ENCODE measurements at places on chromosomes 1 and 21. TPM values are rescaled to one million over a fixed set of nuclear protein-coding genes. Genes with fewer than 3 reads are reported as not detected.

GRCh38 chr1:40825435-40825788 lies 36.8 kb downstream of the CITED4 start:
- peak; percentile 19 for DNase-seq

GRCh38 chr1:206466840-206467649 lies 3.2 kb upstream of the IKBKE start:
- DNase-seq = peak; percentile 33

CR2 gene
- total RNA-seq = 1.6 TPM

DNA sequence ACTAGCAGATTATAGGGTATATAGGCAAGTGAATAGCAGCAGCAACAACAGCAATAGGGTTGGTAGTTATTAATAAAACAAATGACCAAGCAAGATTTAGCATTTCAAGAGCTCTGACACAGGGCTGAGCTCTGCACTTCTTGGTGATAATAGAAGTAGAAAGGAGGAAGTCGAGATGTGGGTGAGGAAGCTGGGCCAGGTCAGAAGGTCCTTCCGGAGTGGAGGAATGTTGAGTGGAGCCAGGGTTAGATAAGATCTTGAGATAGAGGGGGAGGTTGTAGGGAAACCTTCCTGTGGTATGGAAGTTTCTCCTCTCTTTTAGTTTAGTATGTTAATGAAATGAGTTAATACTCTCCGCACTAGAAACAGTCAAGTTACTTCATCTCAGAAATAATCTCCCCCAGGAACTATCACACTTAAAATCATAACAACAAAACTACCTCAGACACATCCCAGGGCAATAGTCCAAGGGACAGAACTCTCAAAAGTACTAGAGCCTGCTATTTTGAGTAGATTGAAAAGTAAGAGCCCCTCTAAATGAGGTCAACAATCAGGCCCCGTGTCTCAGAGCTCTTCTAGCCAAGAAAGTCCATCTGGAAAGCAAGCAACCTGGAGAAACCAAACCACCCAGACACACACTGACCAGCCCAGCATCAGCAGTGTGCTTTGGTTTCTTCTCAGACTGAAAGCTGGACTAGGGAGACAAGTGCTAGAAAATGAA lies 45.4 kb upstream of the ATP1B1 start:
- DNase-seq = no peak

SYTL1 gene
- total RNA-seq = 45.5 TPM

SLC25A34 gene
- 0.76 TPM for total RNA-seq

DNA sequence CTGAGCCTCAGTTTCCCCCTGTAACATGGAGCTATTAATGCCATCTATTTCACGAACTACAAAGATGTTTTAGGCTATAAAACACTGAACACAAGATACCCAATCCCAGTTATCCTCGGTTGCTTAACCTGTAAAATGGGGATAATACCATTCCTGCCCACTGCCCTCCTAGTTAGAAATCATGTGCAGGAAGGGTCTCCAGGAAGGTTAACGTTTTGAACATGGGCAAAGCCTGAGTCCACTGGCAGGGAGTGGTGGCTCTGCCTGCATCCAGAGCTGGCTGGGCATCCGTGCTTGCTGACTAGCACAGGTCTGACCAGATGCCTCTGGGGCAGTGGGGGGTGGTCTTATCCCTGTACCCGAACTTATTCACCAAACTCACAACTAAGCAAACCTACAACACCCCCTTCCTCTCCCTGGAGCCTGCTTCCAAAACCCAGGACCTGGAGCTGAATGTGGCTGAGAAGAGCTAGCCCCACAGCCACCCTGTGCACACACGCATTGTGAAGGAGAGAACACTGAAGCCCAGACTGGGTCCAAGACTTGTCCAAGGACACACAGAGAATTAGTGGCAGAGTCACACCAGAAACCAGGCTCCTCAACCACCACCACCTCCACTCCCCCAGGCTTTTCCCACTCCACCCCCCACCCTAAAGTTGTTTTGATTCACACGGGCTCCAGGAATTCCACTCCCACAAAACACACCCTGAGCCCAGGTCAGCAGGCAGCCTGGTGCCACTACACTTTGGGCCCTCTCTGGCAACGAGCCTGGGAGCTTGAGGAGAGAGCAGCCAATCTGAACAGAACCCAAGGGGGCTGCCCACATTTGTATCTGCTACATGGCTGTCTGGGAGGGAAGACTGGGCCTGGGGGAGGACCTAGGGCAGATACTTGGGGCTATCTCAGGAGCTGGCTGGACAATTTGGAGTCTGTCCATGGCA lies 1.6 kb downstream of the E2F2 start:
- DNase-seq = peak; percentile 10

DNA sequence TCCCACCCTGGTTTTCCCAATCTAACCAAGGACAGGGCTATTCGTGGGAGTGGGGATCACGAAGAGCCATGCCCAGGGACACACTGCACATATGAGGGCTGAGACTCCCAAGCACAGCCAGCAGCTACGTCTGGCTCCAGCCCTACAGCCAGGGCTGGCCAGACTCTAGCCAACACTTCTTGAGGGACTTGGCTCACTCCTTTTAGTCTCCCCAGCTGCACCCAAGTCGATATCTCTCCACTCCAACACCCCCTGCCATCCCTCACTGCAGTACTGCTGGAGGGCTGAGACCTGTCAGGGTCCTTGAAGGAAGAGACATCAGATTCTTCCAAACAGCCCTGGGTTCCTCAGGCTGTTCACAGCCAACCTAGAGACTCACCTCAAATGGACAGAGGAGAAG lies 62.6 kb downstream of the CD46 start:
- DNase-seq = no peak
